ENCODE measurements at places on chromosomes 13 and 19.
A peak's percentile ranks its signal among the peaks of the same experiment; 100 is the strongest.

DNA sequence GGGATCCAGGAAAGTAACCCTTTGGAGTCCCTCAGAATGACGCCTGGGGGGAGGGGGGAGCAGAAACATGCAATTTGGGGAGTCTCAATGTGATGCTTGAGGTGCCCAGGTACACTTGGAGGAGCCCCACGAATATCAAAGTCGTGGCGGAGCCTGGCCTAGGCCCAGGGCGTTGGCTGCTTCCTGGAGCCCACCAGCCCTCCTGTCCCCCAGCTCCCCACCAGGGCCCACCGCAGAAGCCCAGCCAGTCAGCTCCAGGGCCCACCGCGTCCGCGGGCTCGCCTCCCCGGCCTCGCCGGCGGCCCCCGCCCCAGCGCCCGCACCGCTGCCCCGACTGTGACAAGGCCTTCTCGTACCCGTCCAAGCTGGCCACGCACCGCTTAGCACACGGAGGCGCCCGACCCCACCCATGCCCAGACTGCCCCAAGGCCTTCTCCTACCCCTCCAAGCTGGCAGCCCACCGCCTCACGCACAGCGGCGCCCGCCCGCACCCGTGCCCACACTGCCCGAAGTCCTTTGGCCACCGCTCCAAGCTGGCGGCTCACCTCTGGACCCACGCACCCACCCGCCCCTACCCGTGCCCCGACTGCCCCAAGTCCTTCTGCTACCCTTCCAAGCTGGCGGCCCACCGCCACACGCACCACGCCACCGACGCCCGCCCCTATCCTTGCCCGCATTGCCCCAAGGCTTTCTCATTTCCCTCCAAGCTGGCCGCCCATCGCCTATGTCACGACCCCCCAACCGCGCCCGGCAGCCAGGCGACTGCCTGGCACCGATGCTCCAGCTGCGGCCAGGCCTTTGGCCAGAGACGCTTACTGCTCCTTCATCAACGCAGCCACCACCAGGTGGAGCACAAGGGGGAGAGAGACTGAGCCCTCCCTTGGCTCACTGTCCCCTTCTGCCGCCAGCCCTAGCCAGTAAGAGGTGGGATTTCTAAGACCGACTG is 2.1 kb downstream of the ZNF575 start:
- no peak for DNase-seq

DNA sequence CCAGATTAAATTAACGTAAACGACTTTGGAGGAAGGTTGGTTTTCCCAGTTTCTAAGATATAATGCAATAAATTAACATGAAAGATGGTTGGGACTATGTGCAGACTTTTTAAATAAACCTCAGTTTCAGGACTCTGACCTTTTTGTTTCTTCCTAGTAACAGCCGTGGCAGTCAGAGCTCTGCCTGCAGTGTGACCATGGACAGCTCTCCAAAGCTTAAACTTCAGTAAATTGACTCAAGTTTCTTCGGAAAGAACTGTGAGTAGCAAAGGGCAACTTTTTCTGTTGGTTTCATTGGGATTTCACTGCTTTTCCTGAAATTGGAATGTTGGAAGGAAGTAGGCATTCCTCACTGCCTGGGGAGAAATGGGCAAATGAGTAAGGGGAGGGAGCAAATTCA is 4.1 kb downstream of the USP29 start:
- DNase-seq: no peak

GRCh38 chr19:6723738-6724137 is 3.3 kb upstream of the C3 start:
- peak; percentile 47 for DNase-seq

DNA sequence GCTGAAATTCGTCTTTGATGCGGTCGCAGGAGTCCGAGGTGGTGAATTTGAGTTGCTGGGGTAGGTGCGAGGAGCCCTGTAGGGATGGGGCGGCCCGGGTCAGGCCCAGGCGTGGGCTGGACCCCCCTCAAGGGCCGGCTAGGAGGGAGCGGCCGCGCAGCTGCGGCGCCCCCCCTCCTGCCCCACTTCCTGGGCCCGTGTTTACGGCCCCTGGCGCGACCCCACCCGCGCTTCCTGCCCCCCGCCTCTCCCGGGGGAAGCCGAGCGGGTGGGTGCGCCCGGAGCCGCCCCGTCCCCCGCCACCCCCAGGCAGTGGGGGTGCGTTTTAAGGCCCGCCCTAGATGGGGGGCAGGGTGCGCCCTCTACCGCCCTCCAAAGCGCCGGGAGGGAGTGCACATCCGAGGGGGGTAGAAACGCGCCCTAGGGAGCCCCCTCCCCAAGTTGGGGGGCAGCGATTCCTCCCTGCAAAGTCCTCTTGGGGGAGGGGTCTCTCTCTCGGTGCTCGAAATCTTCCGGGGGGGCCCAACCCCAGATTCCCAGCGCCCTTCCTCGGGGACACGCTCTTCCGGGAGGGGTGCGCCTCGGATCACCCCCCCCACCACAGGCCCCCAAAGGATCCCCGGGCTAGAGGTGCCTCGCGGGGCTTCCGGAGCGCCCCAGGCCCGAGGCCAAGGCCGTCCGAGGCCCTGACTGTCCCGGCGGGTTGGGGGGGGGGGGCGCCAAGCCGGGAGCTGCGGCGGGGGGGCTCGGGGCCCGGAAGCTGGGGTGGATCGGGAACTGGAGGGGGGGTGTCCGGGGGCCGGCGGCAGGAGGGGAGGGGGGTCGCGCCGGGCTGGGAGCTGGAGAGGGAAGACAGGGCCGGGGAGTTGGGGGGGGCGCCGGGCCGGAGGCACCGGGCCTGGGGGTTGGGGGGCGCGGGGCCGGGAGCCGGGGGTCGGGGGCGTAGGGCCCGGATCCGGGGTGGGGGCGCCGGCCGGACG is 823 bp downstream of the TLE5 start:
- peak; percentile 9 for DNase-seq

DNA sequence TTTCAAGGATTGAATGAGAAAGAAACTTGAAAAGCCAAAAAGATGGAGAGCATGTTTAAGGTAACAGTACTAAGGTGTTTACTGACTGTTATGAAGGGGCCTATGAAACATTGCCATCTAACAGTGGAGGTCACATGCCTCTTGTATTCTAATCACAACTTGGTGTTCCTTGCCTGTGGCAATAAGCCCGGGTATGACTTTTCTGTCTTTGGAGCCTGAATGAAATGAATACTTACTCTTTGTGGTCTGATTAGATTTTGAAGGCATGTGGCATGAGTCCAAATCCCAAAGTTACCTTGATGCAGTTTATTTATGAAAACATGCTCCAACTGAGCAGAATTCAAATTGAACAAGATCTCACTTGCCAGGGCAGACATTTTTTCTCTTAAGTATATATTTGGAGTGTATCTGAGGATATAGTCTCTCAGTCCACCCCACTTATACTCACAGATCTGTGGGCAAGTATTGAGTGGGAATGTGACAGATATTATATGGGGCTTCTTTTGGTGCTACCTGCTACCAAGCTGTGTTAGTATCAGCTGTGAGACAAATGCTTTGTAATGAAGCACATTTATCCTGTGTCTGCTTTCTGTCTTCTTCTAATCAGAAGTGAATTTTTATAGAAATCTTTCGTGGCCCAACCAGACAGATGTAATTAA is 67.5 kb downstream of the B3GLCT start:
- no peak for DNase-seq

- no peak for DNase-seq
These were observed 117.4 kb upstream of the FNDC3A start for GRCh38 chr13:48858122-48858902.

- DNase-seq: no peak
These were observed 160.9 kb downstream of the TBC1D4 start for GRCh38 chr13:75321084-75321483.

Data from GDM1 (cell line).